ENCODE measurements at places on chromosomes 16 and 17.

GRCh38 chr16:49467540-49468372 is 94.2 kb downstream of the C16orf78 start:
- no peak for DNase-seq

GRCh38 chr17:72334205-72334604 is 213.4 kb downstream of the SOX9 start:
- DNase-seq: no peak

DNA sequence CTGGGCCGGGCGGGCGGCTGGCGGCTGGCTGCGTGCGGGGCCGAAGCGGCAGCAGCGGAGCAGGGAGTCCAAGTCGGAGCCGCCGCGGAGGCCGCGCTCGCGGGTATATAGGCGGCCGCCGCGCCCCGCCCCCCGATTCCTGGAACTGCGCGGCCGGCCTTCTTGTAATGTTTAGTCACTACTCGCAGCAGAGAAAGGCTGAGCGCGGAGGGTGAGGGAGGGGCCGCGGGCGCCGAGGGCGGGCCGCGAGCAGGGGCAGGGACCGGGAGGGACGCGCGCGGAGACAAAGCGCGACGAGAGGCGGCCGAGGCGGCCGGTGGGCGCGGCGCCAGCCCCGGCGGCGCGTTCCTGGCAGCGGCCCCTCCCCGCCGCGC is at the start of gene SOCS3:
SOCS3 (minus strand) TSS at position 81 of the 374 bp plus-strand sequence. CDS start 982 bp downstream, outside the sequence.
- peak; percentile 98 for DNase-seq

- DNase-seq: no peak
Observed at GRCh38 chr17:41536741-41537613, 8.9 kb upstream of the KRT19 start.

GRCh38 chr17:44829523-44830358 is at the start of gene GJC1:
Gene GJC1 (minus strand): TSS chr17:44830287. CDS start chr17:44805817, 24,470 bp downstream.
- DNase-seq: peak; percentile 8

DNA sequence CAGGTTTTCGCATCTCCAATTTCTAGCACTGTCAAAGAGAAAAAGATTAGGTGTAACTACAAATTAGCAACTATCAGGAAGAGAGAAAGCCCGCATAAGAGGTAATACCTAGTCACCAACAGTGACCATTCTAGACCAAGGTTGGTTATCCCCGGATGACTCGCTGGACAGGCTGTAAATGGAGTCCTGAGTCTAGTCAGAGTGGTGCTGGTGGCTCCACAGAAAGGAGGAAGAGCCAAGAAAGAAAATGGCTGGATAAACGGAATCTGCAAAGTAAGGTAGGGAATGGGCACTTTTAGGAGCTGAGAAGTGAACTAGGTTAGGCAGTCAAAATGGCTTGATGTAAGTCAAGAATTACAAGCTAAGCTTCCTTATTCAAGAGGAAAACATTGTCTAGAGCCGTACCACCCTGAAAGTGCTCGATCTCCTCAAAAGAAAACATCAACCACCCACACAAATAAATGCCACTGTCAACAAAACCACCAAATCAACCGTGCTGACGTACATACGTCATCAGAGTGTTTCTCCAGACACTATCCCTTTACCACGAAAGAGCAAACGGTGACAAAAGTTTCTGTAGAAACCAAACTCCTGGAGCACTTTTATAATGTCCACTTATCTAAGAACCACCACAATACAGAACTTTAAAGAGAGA is 2.2 kb downstream of the GSPT1 start:
- DNase-seq: peak; percentile 45

DNA sequence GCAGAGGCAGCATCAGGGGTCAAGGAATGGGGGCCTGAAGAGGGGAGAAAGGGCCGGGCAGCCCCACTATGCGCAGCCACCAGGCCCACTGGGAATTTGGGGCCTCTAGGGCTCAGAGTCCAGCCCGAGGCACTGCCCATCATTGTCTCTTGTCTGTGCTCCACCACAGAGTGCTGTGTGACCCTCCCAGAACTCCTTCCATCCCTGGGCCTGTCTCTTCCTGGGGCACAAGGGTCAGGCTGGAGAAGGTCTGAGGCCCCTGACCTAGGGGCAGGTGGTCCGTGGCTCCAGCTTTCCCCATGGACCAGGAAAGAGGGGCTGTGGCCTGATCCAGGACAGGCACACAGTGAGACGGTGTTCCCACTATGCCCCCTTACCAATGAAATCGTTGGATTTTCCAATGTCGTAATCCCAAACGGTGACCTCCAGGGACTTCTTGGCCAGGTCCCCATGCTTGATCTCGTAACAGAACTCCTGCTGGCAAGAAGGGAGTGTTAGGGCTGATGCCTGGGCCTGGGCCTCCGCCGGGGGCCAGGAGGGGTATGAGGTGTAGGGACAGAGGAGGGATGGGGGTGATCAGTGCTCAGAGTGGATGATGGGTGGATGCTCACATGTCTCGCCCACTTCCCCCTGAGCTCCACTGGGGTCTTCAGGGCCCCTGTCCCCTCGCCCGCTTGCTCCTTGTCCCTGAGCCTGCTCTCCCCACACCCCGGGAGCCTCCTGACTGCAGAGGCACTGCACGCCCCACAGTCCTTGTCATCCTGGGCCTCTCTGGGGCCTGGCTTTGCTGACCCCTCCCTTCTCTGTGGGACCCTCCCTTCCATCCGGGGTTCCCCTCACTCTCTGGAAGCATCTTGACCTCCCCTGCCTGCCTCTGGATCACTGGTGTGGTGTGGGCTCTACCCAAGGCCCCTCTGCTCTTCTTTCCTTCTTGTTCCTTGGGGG is 10.7 kb downstream of the SCGB1C2 start:
- no peak for DNase-seq

GRCh38 chr16:80330150-80330549 is 210.6 kb upstream of the DYNLRB2 start:
- no peak for DNase-seq

GRCh38 chr16:66774981-66775380 is 23.6 kb upstream of the DYNC1LI2 start:
- DNase-seq: no peak

- DNase-seq: no peak
Observed at GRCh38 chr17:4950746-4951204, at the start of gene ENO3. Gene ENO3 (plus strand): TSS chr17:4951119. CDS start chr17:4951830, 711 bp downstream.

- DNase-seq: no peak
Observed at GRCh38 chr17:30534938-30535921, 58.0 kb downstream of the GOSR1 start.

GRCh38 chr17:35142467-35142796 is 329 bp upstream of the NLE1 start:
- no peak for DNase-seq

DNA sequence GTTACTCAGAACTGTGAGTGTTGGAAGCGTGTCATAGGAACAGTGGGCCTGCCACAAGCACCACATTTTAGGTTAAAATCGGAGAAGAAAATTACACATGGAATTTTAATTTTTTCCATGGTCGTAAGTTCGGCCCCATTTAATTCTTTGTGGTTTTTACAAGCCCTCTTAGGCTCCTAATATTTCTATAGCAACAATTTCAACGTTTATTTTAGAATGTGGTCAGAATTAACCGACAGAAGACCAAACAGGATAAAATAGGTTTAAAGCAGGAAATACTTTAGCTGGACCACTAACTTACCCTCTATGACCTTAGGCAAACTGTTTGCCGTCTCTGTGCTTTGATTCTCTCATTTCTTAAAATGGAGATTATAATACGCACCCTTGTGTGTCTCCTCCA is 69.9 kb downstream of the FTO start:
- DNase-seq: no peak

- no peak for DNase-seq
Observed at GRCh38 chr17:43987131-43988021, 17.0 kb upstream of the NAGS start.
